ENCODE measurements at places on chromosomes 7 and 10. TPM values are rescaled to one million over a fixed set of nuclear protein-coding genes. Genes with fewer than 3 reads are reported as not detected.

The CLCN1 gene
- total RNA-seq = 0.12 TPM

The VSTM2A gene
- 30.7 TPM for total RNA-seq

The ECHDC3 gene
- total RNA-seq = 4.0 TPM

The SLC26A5 gene
- not detected for total RNA-seq

The AKR1C8 gene
- total RNA-seq = 1.00 TPM
